Islet precursor cell (in vitro differentiated cells): ENCODE measurements at places on chromosomes 5 and 9.
A peak's percentile ranks its signal among the peaks of the same experiment; 100 is the strongest.

GRCh38 chr5:77893225-77893860, 117.2 kb upstream of the TBCA start:
- DNase-seq, result peak; percentile 93

DNA sequence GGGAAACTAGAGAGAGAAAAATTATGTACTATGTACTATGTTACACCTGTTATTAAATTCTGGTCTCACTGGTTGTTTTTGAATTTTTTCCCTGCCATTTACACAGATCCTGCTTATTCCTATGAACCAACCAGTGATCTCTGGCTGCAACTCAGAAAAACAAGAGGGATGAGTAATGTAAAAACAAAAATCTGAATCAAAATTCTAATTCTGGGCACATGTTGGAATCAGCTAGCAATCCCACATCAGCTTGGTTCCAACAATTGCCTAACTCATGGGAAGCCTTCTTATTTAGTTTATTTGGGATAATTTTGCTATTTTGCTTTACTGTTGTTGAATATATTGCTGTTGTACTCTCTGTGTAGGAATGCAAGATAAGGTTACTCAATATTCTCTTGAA, 78.3 kb downstream of the PLK2 start:
- no peak for DNase-seq

GRCh38 chr5:94761055-94761454, 142.6 kb downstream of the SLF1 start:
- DNase-seq, result no peak

GRCh38 chr5:87361031-87361445, 51.7 kb downstream of the CCNH start:
- no peak for DNase-seq

DNA sequence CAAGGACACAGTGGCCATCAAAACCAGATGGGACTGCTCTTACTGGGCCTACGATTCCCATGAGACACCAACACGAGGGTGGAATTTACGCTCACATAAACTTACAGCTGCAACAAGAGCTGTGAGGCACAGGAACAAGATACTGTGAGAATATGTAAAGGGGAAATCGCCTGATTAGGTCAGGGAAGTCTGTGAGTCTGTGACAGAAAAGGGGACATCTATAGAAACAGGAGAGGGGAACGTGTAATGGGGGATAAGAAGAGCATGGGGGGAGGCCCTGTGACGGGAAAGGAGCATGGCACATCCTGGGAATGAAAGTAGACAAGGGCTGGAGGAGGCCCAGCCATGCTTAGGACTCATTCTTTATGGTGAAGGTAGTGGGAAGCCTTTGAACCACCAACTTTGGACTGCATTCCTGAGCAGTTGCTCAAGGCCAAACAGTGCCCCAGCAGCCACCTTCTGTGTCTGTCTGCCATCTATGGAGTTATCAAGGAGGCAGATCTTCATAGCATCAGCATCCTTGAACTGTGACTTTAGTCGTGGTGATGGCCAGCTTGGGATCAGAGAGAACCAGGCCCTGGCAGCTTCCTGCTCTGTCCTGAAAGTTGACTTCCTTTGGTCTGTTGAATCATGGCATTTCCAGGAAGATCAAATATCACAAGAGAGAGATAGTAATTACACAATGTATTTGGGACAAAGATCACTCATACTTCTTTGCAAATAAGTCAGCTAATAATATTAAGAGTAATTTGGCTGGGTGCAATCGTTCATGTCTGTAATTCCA, 87.9 kb upstream of the FAM169A start:
- DNase-seq, result peak; percentile 85

DNA sequence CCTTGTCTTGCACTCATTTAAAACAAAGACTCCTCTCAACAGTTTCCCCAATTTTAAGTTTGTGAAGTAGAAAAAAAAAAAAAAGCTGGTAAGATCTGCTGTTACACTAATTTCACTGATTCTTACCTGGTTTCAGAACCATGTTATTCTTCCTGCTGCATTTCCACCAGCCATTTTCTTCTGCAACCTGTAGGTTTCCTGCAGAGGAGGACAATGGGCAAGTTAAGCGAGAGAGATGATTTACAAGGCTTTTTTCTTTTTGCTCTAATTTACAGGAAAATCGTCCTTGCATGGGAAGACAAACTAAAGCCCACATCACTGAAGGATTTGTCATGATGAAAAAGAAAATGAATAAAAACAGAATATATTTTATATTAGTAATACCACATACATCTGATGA, 86.0 kb upstream of the SMARCA2 start:
- no peak for DNase-seq

DNA sequence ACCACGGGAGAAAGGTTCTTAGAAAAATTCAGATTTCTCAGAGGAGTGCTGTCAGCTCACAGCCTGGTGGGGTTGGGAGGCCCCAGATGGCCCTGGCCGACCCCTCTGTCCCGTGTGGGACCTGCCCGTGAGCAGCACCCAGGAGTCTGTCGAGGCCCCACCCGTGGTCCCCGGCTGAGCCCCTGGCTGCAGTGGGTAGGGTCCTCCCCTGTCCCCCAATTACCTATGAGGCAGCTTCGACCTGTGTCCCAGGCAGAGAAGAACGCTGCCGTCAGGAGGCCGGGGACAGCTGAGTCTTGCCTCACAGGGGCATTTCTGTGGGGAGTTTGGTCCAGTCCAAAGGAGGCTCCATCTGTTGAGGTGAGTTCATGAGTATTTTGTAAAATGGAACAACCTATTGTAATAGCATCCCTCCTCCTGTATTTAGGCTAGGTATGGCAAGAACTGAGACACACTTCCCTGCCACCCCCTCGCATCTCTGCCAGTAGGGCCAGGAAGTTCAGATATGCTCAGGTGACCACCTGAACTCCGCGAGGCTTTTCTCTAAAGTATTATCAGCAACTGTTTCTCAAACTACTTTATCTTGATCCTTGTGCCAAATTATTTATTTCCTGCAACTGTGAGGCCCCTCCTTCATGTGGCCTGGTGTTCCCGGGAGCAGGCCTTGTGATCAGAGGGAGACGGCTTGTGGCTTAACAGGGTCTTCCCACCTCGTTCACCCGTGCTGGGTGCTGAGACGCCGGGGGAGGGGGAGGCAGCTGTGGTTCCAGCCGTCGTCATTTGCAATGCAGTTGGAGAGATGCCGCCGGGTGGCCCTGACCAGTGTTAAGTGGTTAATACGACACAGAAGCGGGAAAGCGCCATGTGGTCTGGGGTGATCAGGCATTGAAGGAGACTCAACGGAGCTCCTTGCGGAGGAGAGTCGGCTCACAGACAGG, 1.7 kb downstream of the AHRR start:
- DNase-seq, result no peak

DNA sequence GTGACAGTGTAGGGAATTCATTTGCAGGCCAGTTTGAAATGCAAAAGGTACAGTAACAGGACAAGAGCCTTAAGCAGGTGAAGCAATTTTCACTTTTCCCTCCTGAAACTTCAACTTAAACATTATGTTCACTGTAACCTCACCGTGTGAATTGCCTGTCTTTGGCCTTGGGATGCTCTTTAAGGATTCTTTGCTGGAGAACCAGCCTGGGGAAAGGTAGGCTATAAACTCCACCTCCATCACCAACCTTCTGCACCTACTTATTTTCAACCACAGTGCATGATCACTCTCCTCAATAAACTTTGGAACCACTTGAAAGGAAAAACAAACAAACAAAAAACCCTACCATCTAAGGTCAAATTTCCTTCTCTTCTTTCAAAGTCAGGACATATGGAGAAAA, 300.5 kb downstream of the TLE1 start:
- DNase-seq, result no peak

- DNase-seq, result no peak
Measured at GRCh38 chr5:18244309-18244708, 610.0 kb downstream of the TAF11L14 start.

DNA sequence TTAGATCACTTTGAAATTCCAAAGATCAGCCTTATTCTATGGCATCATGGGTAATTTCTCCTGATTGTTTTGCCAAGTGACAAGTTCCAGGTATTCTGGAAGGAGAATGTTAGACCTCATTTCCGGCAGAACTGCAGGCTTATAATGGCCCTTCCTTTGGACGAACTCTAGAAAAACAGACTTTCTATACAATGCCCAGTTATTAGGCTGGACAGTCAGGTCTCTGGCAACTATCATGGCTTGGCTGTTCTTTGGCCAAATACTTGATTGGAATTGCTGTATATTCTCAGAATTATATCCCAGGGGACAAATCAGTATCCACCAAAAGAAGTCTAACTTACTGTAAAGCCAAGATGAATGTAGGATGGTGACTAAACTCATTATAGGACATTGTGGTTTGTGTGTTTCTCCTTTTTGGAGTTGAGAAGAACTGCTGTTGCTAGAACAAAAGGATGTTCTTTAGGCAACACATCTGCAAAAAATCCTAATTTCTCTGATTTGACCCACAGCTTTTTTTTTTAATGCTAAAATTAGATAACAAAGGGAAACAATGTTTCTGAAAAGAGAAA, 69.0 kb downstream of the ADAMTSL1 start:
- no peak for DNase-seq

GRCh38 chr5:124355928-124356327, 390.5 kb downstream of the ZNF608 start:
- no peak for DNase-seq

- DNase-seq, result no peak
Measured at GRCh38 chr5:14256026-14256690, 113.0 kb downstream of the TRIO start.

DNA sequence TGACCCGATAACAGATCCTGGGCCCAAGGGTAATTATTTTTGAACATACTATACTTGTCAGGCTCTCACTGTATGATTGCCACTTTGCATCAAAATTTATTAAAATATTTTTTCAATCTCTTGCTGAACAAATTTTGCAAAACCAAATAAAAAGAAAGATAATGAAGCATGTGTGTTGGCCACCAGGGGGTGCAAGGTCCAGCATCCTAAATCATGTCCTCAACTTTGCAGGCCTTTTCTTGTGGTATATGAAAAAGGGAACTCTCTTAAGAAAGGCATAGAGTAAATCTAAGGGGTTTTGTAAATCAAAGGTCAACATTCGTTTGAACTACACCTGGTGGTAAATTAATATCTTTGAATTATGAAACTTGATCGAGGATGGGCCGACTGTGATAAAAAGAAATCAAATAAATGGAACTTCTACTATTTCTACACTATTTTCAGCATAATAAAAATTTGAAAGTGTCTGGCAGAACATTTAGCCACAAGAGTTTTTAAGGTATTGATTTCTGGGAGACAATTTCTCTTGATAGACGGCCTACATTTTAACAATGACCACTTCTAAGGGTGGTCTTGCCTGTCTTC, 676.5 kb downstream of the DMRTA1 start:
- no peak for DNase-seq

DNA sequence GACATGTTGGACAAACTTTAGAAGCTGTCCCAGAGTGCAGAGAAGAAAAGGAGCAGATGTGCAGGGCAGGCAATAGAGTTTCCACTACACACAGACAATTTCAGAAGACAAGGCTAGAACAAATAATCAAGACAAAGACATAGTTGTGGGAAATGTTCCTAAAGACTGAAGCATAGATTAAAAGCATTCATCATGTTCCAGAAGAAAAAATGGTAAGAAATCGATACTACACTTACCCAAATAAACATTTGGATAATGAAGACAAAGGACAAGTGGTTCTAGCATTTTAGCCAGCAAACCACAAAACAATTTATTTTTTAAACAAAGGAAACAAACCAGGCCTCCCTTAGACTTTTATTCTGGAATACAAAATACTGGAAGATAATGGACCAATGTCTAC, 97.9 kb downstream of the FSTL4 start:
- DNase-seq, result no peak
